Hematopoietic multipotent progenitor cell (in vitro differentiated cells): ENCODE measurements at places on chromosomes 6 and 20.

DNA sequence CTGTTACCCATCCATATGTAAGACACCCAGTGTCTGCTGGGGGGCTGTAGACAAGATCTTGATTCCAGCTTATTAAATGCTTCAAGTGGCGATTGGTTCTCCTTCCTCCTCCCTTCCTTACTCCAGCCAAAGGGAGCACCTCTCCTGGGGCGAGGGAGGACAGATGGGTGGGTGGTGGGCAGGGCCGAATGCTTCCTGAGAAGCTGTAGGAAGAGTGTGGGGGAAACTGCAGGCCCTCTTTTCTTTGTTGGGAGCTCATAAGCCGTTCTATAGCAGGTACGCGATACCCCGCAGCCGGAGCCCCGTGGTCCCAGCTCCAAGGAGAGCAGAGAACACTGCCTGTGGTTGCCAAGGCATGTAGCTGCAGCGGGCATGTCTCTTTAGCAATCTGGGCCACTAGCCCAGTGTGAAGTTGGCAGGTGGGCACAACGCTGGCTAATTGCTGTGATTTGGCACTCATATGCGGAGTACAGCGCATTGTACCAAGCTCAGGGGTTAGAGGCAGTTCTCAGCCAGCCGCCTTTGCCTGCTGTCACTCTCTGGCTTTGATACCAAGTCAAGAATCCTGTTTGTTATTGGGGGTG, 14.7 kb upstream of the KCNG1 start:
- no peak for DNase-seq

DNA sequence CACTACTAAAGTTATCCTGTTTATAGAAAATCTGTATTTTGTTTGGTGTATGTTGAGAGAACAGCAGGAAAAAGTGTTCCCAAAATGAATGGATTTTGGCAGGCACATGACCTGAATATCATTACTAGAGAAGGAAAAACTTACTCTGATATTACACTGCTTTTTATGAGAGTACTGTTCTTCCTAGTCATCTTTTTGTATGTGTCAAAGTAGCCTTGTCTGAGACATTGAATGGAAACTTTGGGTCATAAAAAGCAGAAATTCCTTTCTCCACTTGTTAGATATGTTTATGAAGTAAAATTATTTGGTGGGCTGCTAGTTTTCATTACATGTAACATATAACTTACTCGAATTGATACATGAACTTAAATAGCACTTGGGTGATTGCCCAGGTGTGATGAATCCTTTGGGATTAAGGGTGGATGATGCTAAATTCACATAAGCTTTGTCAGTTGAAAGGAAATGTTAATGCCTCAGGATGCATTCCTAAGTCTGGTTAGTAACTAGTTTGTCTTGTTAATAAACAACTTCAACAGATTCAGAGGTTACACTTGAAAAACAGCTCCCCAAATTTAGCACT, 206.7 kb downstream of the CENPW start:
- no peak for DNase-seq

GRCh38 chr6:35500782-35501181, 3.9 kb upstream of the TEAD3 start:
- no peak for DNase-seq

DNA sequence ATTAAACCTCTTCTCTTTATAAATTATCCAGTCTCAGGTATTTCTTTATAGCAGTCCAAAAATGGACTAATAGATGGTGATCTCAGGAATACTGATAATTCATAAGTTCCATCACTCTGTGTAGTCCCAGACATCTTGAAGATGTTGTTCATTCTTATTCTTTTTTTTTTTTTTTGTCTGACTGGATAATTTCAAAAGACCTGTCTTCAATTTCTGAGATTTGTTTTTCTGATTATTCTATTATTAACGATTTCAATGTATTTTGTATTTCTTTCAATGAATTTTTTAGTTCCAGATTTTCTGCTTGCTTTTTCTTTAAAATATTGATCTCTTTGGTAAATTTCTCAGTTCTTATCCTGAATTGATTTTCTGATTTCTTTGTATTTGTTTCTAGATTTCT, 29.7 kb upstream of the ZNF337 start:
- DNase-seq: no peak
